ENCODE measurements at places on chromosomes 3 and 15.

DNA sequence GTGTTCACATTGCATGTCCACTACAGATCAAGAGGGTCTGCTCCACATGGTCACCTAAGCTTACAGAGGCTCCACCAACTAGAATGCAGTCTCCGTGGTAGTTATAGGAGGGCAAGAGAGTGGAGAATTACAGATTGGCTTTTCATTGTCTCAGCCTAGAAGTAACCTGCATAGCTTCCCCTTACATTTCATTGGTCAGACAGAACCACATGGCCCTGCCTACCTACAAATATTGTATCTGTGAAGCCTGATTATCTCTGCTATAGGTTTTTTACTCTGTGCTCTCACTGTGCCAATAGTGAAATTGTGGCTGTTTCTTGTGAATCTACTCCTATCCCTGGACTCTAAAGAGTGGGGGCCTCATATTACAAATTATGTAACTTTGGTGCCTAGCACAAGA, 2.5 kb upstream of the TLNRD1 start:
- no peak for DNase-seq

DNA sequence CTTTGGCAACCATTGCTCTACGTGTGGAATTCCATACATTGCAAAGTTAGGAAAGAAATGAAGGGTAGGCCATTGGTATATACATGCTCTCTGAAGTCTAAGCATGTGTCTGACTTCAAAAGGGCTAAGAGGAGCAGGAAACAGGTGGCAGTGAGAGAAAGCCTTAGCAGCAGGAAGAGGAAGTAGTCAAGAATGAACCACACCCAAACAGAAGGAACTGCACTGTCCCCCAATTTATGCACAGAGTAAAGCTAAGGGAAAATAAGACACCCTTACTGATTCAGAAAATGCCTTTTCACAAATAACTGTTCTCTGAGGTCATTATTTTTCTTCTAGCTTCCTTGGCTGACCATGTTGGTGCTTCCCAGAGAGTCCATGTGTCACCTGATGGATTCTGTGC, 575.4 kb downstream of the NTRK3 start:
- peak; percentile 2 for DNase-seq

DNA sequence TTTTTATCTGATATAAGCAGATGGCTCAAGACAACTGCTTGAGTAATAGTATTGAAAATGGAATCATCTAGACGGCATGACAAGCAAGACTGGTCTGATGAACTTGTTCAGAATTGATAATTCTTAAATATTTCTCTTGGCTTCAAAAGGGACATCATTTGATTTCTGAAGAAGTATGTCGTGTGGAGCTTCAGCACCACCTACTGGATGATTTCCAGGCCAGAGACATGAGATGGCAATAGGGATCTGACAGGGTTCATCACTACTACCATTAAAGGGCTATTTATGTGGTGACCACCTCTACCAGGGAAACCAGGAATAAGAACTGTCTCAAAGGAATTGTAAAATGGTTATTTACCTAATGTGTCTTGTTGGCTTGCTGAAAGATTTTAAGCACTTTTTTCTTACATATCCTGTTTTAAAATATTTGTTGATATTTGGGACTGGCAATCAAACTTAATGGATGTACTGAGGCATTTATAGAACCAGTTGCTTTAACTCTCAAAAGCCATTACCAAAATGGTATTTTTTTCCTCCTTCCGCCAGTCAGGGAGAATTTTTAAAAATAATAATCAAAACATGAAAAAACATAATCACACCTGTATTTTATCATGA, 99.5 kb upstream of the FAM98B start:
- peak; percentile 32 for DNase-seq

GRCh38 chr3:64214381-64215018, 10.8 kb downstream of the PRICKLE2 start:
- DNase-seq, result no peak
